ENCODE measurements at places on chromosomes 2 and 18.

DNA sequence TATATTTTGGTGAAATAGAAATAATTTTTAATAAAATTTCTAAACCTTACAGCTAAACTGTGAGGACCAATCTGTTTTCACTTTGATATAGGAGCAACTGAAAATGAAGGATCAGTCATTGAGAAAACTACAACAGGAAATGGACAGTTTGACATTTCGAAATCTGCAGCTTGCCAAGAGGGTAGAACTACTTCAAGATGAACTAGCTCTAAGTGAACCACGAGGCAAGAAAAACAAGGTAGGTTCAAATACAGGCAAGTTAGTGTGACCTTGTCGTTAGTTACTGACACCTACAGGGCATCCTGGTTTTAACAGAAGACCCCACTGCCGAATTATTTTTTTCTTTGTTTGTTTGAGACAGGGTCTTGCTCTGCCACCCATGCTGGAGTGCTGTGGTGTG, 75.5 kb upstream of the STON1 start:
- no peak for DNase-seq

DNA sequence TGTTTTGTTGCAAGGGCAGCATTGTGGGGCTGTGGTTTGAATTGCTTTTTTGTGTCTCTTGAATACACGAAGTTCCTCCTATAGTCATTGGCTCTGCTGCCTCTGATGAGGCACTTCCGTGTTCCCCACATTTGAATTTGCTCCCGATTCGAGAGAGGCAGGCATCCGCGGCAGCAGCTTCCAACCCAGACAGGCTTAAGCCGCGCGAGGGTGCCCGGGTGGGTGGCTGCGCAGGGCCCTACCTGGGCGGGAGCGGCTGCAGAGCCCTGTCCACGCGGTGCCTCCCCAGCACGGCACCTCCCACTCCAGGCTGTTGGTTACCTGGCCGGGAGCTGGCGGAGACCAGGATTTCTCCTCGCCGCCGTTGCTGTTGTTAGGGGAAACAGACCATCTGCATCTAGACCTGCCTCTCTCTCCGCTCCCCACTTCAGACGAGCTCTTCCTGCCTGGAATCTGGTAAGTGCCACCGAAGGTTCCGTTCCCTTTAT, 151.3 kb downstream of the NEDD4L start:
- DNase-seq = peak; percentile 2

DNA sequence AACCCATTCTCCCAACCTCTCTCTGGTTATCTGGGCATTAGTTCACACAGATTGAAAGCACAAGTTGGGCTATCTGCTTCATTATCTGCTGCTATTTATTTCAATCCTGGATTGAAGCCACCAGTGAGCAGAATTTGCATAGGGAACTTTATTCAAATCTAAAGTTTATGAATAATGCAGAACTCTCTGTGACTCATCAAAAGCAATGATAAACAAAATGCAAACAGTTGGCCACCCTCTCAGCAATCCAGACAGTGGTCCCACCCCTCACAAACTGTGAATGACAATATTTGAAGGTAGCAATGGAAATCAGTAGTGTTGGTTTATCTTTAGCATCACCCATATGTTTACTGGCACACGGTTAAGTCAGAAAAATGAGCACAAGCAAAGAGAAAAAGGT, 106.8 kb upstream of the TMEM178A start:
- DNase-seq = no peak

DNA sequence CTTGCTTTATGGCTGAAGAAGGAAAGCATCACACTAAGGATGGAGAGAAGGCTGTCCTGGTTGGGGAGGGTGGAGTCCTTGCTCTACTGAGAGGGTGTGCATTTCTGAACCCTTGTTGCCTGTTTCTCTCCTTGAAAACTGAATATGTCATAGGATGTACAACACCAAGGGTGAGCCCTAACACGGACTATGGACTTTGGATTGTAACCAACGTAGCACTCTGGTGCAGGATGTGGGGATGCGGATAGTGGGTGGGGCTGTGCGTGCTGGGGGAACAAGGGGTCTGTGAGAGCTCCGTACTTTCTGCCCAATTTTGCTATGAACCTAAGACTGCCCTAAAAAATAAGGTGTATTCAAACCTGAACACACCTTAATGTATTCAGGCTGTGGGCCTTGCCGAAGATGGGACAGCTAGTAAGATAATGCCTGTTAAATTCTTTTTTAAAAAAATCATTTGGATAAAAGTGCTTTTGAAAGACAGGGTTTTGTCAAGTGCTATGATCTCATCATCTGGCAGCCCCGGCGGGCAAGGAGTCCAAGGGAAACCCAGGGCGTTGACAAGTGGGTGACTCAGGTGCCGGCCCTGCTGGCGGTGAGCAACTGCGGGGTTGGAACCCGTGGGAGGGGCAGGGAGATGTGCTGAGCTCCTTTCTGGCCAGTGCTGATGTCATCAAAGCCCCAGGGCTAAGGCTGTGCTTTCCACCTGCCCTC, 54.0 kb downstream of the GATA6 start:
- DNase-seq = no peak

DNA sequence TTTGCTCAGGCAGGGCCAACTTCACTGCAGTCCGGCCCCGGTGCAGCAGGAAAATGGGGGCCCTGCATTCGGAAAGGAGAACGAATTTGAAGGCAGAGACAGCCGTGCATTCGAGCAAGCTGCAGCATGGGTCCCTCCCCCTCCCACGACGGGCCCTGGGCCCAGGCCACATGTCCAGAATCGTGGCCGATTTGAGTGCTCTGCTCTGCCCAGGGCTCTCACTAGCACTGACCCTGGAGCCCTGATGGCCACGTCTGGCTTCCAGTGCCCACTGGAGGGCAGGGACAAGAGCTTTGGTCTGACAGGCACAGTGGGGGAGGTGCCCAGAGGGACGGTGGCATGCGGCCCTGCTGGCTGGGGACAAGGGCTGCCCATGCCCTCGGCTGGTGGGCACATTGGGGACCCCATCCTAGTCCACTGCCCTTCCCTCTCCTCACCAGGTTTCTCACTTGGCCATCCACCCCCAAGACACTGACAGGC, 14.4 kb upstream of the KLHL30 start:
- DNase-seq = no peak

GRCh38 chr2:75334076-75334475, 134.8 kb upstream of the TACR1 start:
- DNase-seq = no peak
